ENCODE measurements at places on chromosomes 4 and X.

- no peak for DNase-seq
Observed at GRCh38 chr4:57073559-57073958, 36.6 kb downstream of the IGFBP7 start.

GRCh38 chr4:89413518-89413917, 105.9 kb upstream of the GPRIN3 start:
- no peak for DNase-seq

GRCh38 chr4:14143892-14144291, 516.4 kb upstream of the BOD1L1 start:
- DNase-seq: peak; percentile 6

GRCh38 chr4:143251348-143251747, 66.6 kb downstream of the USP38 start:
- no peak for DNase-seq

DNA sequence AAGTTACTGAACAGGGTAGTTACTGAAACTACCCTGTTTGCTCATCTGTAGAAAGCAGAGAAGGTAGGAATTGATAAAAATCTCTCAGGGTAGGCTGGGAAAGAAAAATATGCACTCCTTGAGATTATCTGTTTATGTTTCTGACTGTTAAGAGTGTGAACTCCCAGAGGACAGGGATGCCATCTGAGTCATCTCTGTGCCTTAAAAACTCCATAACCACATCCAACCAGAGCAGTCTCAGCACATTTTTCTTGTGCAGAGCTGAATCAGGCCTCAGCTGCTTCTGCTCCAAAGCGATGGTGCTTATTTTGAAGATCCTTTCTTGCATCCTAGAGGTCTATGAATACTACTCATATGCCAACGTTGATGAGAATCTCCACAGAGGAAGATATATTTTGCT, 9.9 kb downstream of the CENPVL3 start:
- DNase-seq: peak; percentile 2

- peak; percentile 11 for DNase-seq
Observed at GRCh38 chrX:38985375-38985774, 184.1 kb downstream of the MID1IP1 start.

DNA sequence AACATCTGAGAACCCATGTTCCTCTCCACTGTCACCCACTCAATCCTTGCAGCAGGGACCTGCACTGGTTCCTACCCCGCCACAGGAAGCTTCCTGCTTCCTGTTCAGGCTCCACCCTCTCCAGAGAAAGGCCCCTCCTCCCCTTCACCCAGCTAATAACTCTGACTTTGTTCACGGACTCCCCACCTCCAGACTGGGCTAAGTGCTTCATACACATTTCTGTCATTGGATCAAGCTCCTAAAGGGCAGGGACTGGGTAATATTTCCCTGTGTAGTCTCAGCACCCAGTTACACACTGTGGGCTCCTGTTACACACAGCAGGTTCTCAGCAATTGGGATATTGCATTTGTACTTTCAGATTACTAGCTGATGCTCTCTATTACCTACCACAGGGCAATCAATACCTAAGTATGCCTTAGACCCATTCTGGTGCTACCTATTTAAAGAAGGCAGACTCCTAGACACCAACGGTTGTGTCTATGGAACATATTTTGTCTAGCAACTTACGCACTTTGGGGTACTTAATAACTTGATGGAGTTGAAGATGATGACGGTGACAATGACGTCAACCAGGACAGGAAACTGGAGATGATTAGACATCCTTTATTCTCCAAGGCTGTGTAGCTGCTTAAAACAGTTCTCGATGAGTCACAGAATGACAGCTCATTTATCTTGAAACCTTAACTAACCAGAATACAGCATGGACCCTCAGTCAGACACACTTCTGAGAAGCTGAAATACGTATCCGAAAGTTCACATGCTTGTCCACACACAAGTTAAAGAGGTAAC, 58.1 kb downstream of the MAML3 start:
- peak; percentile 100 for DNase-seq

- no peak for DNase-seq
Observed at GRCh38 chr4:53059256-53059655, 197.1 kb downstream of the RASL11B start.

DNA sequence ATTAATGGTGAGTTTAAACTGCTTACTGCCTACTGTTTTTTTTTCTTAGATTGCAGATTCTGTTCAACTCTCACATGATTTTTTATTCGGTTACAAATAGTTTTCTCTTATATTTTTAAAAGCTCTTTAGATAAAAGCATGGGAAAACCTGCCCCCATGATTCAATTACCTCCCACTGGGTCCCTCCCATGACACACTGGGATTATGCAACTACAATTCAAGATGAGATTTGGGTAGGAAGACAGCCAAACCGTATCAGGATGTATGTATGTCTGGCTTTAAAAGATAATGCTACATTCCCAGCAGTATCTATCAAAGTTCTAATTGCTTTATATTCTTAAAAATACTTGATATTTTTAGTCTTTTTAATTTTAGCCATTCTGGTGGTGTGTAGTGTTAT, 131.5 kb downstream of the JADE1 start:
- no peak for DNase-seq

DNA sequence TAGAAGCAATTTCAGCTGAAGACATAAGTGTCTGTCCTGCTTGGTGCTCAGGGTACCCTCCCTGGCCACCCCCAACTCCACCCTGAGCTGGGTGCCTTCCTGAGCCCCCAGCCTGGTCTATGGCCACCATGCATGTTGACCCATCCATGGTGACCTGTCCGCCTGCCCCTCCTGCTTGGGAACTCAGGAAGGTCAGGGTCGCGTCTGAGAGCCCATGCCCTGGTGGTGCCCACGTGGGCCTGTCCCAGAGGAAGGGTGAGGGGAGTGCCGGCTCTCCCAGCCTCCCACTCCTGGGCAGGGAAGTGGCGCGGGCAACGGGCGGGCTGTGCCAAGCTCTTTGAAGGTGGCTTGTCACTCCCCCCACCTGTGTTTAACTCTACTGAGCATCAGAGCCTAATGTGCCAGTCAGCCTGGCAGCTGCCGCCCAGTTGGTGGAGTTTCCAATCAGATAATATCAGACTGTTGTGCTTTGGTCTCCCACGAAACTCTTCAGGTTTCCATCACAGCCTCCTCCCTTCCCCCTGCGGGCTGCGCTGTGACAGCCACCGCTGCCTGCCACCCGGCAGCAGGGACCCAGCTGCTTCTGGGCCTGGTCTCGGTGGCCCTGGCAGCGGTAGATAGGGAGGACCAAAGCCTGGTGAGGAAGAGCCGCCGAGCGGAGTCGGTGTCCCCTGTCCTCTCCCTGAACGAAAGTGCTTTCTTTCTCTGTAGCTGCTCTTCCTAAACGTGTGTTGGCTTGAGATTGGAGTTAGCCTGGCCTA, 4.8 kb downstream of the SH3BP2 start:
- no peak for DNase-seq

GRCh38 chr4:151276787-151277562, at the start of gene PRSS48:
TSS of gene PRSS48 (plus strand) at chr4:151277161. CDS start at chr4:151277173, 12 bp downstream.
- DNase-seq: peak; percentile 32

DNA sequence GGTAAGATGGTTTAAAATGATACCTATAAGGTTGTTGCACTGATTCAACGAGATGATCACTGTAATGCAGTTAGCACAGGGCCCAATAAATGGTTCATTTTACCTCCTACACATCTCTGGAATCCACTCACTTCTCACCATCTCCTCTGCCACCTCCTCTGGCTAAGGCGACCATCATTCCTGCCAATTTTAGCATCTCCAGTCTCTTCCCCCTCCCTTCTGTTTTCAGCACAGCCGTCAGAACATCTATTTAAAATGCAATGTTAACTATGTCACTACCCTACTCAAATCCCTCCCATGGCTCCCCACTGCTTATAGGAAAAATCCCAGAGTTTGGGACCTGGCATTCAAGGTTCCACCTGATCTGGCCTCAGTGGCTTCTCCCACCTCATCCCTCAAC, 3.5 kb upstream of the SYP start:
- no peak for DNase-seq

GRCh38 chrX:151239751-151240150, 63.4 kb downstream of the GPR50 start:
- DNase-seq: no peak

DNA sequence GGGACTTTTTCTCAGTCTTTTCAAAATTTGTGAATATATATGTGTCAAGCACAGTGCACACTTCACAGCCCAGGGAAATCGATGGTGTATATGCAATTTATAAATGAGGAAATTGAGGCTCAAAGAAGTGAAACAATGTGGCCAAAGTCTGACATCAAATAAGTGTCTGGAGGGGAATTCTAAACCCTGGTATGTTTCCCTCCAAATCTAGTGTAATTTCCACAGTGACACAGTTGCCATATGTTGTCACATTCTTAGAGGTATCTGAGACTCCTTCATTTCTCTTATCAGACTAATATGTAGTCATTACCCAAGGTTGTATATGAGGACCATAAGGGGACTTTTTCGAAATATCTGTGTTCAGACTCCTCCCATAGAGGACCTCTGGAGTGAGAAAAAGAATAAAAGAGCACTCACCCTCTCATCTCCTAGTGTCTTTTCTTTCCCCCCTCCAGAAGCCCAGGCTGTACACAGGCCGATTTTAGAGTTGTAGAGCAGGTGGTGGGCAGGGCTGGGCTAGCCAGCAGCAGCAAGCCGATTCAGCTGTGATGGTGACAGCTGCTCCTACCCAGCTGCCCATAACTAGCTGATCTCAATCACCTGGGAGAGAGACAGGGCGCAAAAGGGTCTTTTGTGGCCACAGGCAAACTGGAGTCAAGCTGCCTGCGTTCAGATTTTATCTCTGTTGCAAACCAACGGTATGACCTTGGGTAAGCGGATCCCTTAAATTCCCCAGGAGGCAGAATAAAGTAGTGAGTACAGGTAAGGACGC, 55.1 kb downstream of the CLCN5 start:
- no peak for DNase-seq

DNA sequence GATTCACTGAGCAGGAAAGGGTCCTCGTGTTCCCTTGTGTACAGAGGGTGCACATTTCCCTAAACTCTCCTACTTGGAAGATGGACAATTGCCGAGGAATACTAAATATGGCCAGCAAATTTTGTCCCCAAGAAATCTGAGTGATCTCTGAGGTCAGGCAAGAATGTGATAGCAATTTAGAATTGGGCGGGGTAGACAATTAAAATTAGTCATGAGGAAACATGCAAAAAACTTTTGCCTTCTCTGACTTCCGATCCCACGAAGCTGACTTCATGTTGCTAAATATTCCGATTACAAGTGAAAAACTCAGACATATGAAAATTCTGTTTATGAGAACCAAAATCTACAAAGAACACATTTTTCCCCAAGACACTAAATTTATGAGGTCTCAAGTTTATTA, 453.9 kb upstream of the ZFP42 start:
- no peak for DNase-seq

DNA sequence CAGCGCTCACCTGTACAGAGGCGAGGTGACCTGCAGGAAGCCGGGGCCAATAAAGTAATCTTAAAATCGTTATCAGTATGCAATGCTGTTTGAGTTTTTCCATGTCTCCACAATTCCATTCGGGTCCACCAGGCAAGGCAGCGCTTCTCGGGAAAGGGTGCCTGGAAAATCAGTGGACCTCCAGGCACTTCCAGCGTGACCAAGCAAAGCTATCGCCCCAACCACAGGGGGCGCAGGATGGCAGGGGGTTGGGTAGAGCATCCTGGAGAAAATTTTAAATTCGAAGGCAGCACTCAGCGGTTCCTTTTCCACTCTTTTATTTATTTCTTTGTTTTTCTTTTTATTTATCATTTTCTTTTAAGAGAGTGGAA, 5.4 kb upstream of the SOX3 start:
- DNase-seq: no peak
